RWPE2 (cell line): ENCODE measurements at places on chromosomes 1 and 21.

DNA sequence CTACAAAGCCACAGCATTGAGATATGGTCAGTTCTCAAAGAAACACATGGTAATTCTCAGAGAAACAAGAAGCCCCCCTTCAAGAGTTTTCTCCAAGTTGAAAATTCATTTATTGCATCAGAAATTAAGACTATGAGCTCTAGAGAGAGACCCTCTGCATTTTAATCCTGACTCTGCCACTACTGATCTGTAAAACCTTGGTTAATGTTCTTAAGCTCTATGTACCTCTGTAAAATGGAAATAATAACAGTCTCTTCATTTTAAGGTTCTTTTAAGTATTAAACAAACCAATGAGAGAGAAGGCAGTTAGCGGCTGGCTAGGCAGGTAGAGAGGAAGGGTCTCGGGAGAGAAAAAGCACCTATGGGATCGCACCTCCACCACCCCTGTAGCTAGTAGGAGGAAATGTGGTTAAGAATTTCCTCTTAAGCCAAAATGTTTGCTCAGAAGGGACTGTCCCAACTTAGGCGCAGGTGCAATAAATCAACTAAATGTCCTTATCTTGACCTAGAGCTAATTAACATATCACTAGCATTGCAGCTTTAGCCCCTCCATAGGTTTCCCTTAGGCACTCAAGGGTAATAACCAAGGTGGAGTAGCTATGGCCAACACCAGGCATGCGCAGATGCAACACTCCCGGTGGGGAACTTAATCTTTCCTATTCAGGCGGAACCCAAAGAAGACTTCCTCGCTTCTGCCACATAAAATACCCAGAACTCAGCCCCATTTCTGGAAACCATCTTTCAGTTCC lies 1685.4 kb downstream of the MRPL39 start:
- H3K27me3 ChIP-seq = peaks cover 2% of the 10 kb centered on the region
- DNase-seq = no peak
- no peaks in the 10 kb centered on the region for H3K4me1 ChIP-seq

- no peak overlapping the region for H3K27ac ChIP-seq
- H3K4me1 ChIP-seq = no peaks in the 10 kb centered on the region
- H3K27me3 ChIP-seq = no peaks in the 10 kb centered on the region
- no peak for DNase-seq
- H3K4me3 ChIP-seq = no peak overlapping the region
- H3K36me3 ChIP-seq = no peaks in the 10 kb centered on the region
Measured at GRCh38 chr1:17081439-17081838, 27.6 kb upstream of the SDHB start.

DNA sequence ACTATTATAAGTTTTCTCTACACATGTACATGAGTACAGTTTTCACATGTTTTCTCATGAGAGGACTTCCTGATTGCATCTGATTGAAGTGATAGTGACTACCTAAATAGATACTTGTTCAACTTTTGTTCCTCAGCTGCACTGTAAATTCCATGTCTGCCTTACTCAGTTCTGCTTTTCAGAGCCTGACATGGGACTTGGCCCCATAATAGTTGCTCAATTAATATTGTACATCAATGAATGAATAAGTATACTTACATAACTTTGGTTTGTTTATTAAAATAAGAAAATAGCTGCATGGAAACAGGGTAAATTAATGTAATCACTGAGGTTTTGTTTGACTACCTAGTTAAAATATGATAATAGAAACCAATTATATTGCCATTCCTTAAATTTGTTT lies 78.7 kb downstream of the HMCN1 start:
- no peaks in the 10 kb centered on the region for H3K4me1 ChIP-seq
- H3K36me3 ChIP-seq = no peaks in the 10 kb centered on the region
- DNase-seq = no peak
- no peaks in the 10 kb centered on the region for H3K27me3 ChIP-seq
- no peak overlapping the region for H3K4me3 ChIP-seq
- H3K27ac ChIP-seq = no peak overlapping the region

- no peaks in the 10 kb centered on the region for H3K4me1 ChIP-seq
- no peak overlapping the region for H3K27ac ChIP-seq
- H3K36me3 ChIP-seq = no peaks in the 10 kb centered on the region
Measured at GRCh38 chr1:75673399-75673798, 51.1 kb upstream of the ACADM start.

GRCh38 chr1:232626452-232626851 lies 3.5 kb downstream of the SIPA1L2 start:
- no peak overlapping the region for H3K4me3 ChIP-seq
- no peaks in the 10 kb centered on the region for H3K36me3 ChIP-seq
- no peak overlapping the region for H3K27ac ChIP-seq

GRCh38 chr21:29264721-29265120 lies 34.0 kb upstream of the BACH1 start:
- H3K27ac ChIP-seq = peak overlapping the region; percentile 100
- DNase-seq = no peak
- H3K36me3 ChIP-seq = no peaks in the 10 kb centered on the region

DNA sequence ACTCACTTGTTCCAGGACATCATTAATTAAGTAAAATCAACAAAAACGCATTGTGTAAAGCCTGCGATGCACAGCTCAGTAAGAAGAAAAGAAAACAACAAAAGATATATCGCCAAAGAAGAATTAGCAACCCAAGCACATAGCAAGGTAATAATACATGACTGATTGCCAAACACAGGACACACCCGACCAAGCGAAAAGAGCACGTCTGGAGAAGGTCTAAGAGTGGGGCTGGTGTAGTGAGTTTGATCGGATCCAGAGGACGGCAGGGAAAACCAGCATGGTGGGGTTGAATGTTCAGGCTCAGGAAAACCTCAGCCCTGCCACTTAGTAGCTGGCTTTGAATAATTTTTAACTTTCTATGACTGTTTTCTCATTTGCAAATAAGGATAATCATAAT lies 69.8 kb downstream of the JAK1 start:
- no peaks in the 10 kb centered on the region for H3K36me3 ChIP-seq
- no peak overlapping the region for H3K4me3 ChIP-seq
- DNase-seq = no peak
- no peak overlapping the region for H3K27ac ChIP-seq

DNA sequence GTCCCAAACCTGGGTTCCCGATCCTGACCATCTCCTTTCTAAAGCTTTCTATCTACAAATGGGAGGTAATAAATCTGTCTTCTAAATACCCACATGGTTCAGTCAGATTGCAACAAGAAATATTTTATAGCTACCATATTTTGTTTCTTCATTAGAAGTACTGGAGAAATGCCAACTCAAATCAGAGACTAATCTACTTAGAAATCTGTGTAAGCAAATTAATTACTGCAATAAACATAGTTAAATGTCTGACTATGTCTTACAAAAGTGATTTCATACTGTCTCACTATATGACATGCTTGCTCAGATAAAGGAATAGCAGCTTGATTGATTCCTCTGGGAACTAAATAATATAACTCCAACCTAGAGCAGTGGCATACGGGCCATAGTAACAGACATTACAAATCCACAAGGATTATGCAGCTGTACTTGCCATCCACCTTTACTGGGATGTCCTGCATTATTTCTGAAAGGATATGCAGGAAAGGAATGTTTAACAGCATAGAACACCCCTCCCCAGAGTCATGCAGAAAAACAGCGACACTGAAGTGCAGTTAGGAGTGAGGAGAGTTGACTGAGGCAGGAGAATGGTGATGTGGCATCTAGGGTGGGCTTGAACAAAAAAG lies 80.3 kb downstream of the PCNX2 start:
- DNase-seq = no peak
- no peak overlapping the region for H3K27ac ChIP-seq
- no peaks in the 10 kb centered on the region for H3K27me3 ChIP-seq
- H3K4me1 ChIP-seq = no peaks in the 10 kb centered on the region
- H3K4me3 ChIP-seq = no peak overlapping the region

- H3K27ac ChIP-seq = no peak overlapping the region
- DNase-seq = no peak
- no peaks in the 10 kb centered on the region for H3K36me3 ChIP-seq
- no peak overlapping the region for H3K4me3 ChIP-seq
- no peaks in the 10 kb centered on the region for H3K27me3 ChIP-seq
- no peaks in the 10 kb centered on the region for H3K4me1 ChIP-seq
Measured at GRCh38 chr1:204376465-204376864, 16.7 kb upstream of the PLEKHA6 start.

- no peak overlapping the region for H3K4me3 ChIP-seq
- no peaks in the 10 kb centered on the region for H3K27me3 ChIP-seq
- no peak overlapping the region for H3K27ac ChIP-seq
- H3K36me3 ChIP-seq = no peaks in the 10 kb centered on the region
Measured at GRCh38 chr1:162627662-162628296, 4.5 kb upstream of the DDR2 start.

DNA sequence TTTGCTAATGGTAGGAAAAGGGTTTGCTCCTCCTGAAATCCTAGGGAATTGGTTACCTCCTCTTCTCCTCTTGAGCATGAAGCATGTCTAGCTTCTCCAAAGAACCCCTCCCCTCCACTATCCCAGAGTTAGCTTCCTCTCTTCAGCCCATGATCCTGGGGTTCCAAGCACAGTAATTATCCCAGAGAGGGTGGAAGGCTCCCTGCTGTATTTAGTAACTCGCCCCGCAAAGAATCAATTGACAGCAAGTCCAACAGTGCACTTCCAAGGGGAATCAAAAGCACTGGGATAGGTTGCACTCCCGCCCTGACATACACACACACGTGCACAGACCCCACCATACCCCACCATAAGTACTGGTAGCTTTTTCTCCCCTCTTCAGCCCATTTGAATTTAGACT lies 3.1 kb downstream of the S100A8 start:
- H3K27me3 ChIP-seq = no peaks in the 10 kb centered on the region
- H3K4me1 ChIP-seq = peaks cover 27% of the 10 kb centered on the region
- H3K4me3 ChIP-seq = no peak overlapping the region
- no peak overlapping the region for H3K27ac ChIP-seq

GRCh38 chr1:202276920-202277319 lies 64.8 kb downstream of the UBE2T start:
- H3K36me3 ChIP-seq = no peaks in the 10 kb centered on the region
- peaks cover 24% of the 10 kb centered on the region for H3K4me1 ChIP-seq
- no peaks in the 10 kb centered on the region for H3K27me3 ChIP-seq
- no peak overlapping the region for H3K4me3 ChIP-seq
- no peak overlapping the region for H3K27ac ChIP-seq

- H3K27me3 ChIP-seq = no peaks in the 10 kb centered on the region
- no peak overlapping the region for H3K4me3 ChIP-seq
- H3K27ac ChIP-seq = peak overlapping the region; percentile 73
- H3K4me1 ChIP-seq = peaks cover 44% of the 10 kb centered on the region
- peaks cover 27% of the 10 kb centered on the region for H3K36me3 ChIP-seq
Measured at GRCh38 chr1:33005838-33006421, 30.8 kb downstream of the AK2 start.

- H3K27ac ChIP-seq = peak overlapping the region; percentile 35
- no peak for DNase-seq
- no peaks in the 10 kb centered on the region for H3K36me3 ChIP-seq
- H3K27me3 ChIP-seq = no peaks in the 10 kb centered on the region
- peaks cover 15% of the 10 kb centered on the region for H3K4me1 ChIP-seq
Measured at GRCh38 chr1:90162216-90162615, 167.3 kb downstream of the ZNF326 start.

DNA sequence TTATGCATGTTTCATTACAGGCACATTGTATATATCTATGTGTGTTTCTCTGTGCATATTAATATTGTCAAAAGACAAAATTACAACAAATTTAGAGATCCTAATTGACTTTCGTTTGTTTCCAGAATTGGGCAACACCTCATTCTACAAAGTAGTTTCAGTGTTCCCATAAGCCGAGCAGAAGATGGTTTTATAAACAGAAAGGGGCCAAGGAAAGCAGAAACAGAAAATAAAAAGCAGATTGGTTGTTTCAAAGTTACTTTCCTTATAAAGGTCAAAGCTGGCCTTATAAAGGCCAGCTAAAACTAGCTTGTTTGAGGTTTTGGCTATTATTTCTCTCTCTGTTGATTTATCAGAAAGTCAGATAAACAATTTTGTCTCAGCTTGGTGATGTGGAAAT lies 116.2 kb upstream of the FGGY start:
- no peaks in the 10 kb centered on the region for H3K36me3 ChIP-seq
- no peak overlapping the region for H3K4me3 ChIP-seq
- no peak overlapping the region for H3K27ac ChIP-seq
- no peak for DNase-seq

GRCh38 chr1:93081716-93082115 lies 2.6 kb downstream of the MTF2 start:
- no peak overlapping the region for H3K27ac ChIP-seq
- H3K36me3 ChIP-seq = peaks cover 35% of the 10 kb centered on the region
- no peaks in the 10 kb centered on the region for H3K27me3 ChIP-seq
- peak overlapping the region; percentile 85 for H3K4me3 ChIP-seq
- H3K4me1 ChIP-seq = peaks cover 19% of the 10 kb centered on the region

DNA sequence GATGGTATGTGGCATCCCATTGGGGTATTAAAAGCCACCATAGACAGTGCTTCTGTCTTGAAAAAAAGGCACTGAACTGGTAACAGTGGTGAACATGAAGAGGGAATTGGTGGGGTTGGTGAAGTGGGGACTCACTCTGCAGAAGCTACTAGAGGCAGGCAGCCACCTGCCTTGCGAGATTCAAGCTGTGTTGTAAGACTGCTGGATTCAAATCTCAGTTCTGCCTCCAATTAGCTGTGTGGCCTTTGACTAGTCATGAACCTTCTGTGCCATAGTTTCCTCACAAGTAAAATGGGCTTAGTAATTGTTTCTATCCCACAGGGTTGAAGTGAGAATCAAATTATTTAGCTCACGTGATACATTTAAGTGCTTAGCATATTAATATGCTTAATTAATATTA lies 16.6 kb upstream of the ELOA start:
- no peak overlapping the region for H3K4me3 ChIP-seq
- no peaks in the 10 kb centered on the region for H3K4me1 ChIP-seq
- H3K36me3 ChIP-seq = no peaks in the 10 kb centered on the region
- H3K27ac ChIP-seq = no peak overlapping the region

DNA sequence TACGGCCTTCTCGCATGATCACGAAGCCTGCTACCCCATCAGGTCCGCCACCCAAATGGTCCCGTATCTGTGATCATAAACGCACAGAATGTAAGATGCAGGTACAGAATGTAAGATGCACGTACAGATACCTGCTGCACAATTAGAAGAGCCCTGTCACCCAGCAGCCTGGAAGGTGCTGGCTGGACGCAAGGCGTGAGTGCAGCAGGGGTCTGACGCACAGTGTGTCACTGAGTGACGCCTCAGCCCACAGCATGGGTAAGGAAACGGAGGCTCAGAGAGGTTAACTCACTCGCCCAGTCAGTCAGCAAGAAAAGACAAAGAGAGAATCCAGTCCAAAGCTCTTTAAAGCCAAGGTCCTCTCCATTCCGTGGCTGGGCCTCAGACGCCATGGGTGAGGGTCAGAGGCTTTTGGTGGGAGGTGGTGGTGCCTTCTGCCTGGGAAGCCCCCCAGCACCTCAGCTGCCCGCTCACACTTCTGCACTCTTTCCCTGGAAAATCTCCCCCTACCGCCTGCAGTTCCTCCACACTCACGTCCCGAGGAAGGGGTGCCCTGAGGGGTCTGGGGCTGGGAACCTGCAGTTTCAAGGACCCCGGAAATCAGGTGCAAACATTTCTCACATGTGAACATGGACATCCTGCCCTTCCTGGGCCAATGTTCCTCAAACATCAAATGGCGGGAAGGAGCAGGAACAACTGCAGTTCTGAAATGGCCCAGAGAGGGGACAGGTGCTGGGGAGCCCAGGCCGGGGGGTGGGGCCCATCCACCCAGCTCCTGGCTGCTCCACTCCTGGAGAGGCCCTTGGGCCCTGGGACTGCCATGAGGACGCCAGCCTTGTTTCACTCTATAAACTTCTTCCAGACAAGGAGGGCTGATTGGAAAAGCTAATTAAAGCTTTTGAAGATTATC lies 59.4 kb downstream of the SLC66A1 start:
- peaks cover 10% of the 10 kb centered on the region; the same call in 1 of the 2 replicates for H3K36me3 ChIP-seq
- H3K27me3 ChIP-seq = no peaks in the 10 kb centered on the region
- no peak overlapping the region for H3K27ac ChIP-seq
- H3K4me3 ChIP-seq = no peak overlapping the region
- DNase-seq = no peak
